NCI-H748 treated with DMSO at 0.1 percent for 48 hours (cell line): ENCODE measurements at places on chromosomes 16 and 17.

- peak; percentile 50 for DNase-seq
These were observed at the start of gene PIK3R6 for GRCh38 chr17:8867361-8867981. Gene PIK3R6 (minus strand): TSS chr17:8867674. CDS start chr17:8849794, 17,880 bp downstream.

- DNase-seq = no peak
These were observed 43.7 kb upstream of the ZNF750 start for GRCh38 chr17:82883419-82884031.

DNA sequence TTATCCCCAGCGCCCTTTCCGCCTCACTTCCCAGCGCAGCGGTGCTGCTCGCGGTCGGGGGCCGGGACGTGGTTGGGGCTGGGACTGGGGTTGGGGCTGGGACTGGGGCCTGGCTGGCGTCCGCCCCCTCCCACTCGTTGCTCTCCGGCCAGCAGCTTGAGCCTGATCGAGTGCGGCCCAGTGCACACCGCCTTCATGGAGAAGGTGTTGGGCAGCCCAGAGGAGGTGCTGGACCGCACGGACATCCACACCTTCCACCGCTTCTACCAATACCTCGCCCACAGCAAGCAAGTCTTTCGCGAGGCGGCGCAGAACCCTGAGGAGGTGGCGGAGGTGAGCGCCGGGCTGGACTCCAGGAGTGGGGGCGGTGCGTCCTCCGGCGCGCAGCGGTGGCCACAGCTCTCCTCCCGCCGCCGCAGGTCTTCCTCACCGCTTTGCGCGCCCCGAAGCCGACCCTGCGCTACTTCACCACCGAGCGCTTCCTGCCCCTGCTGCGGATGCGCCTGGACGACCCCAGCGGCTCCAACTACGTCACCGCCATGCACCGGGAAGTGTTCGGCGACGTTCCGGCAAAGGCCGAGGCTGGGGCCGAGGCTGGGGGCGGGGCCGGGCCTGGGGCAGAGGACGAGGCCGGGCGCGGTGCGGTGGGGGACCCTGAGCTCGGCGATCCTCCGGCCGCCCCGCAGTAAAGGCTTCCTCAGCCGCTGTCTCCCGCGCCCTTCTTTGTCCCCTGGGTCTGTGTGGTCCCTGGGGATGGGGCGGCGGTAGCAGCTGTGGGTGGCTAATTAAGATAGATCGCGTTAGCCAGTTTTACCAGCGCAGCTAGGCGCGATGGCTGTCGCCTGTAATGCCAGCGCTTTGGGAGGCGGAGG lies 1.8 kb downstream of the HSD17B1 start:
- peak; percentile 70 for DNase-seq

GRCh38 chr16:56191156-56191815 lies at the start of gene GNAO1:
Gene GNAO1 (plus strand): TSS chr16:56191489. CDS start chr16:56192236, 747 bp downstream.
- DNase-seq = peak; percentile 50

DNA sequence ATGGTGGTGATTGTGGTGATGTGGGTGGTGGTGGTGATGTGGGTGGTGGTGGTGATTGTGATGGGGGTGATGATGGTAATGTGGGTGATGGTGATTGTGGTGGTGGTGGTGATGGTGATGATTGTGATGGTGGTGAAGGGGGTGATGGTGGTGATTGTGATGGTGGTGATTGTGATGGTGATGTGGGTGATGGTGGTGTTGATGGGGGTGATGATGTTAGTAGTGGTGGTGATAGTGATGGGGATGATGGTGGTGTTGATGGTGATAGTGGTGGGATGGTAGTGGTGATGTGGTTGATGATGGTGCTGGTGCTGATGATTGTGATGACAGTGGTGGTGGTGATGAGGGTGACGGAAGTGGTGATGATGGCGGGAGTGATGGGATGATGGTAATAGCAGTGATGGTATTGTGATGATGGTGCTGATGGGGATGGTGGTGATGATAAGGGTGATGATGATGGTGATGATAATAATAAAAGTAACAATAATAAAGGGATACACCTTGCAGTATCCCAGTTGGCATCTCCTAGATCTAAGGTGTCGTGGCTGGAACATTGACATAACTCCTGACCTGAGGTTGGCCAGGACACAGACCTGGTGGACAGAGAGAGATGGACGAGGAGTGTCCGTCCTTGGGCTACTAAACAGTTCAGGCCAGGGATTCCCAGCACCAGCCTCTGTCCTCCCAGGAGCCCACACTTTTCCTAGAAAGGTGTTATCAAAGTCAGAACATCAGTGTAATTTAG lies 344.5 kb downstream of the SEC14L1 start:
- DNase-seq = no peak

DNA sequence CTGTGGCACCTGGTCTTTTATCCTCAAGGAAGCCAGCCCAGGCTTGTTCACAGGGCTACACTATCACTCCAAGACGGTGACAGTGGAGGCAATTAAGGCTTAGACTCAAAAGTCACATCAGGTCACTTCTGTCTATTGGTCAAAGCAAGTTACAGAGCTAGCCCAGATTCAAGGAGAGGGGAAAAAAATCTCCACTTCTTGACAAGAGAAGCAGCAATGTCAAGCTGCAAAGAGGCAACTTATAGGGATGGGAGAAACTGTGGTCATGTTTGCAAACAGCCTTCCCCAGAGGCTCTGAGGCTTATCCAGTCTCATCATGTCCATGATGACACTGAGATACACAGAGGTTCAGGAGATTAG lies 31.6 kb downstream of the SERPINF1 start:
- no peak for DNase-seq

- no peak for DNase-seq
These were observed 35.3 kb downstream of the SOCS3 start for GRCh38 chr17:78324391-78325075.
